ENCODE measurements at places on chromosomes 4 and X.

DNA sequence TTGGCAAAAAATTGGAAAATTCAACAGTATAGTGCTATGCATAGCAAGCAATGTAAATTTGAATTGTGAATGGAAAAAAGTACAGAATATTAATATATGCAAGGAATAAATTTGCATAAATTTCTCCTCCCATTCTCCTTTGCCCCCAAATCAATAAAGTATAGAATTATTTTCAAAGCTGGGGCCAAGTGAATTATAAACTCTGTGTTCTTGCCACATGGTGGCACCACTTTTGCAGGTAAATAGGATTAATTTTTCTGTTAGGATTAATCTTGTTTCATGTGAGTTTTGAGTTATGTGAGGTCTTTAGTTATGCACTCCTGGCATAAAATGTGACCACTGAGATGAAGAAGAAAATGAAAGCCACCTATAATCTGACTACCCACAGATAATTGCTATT, 19.9 kb downstream of the COPS4 start:
- DNase-seq = no peak

DNA sequence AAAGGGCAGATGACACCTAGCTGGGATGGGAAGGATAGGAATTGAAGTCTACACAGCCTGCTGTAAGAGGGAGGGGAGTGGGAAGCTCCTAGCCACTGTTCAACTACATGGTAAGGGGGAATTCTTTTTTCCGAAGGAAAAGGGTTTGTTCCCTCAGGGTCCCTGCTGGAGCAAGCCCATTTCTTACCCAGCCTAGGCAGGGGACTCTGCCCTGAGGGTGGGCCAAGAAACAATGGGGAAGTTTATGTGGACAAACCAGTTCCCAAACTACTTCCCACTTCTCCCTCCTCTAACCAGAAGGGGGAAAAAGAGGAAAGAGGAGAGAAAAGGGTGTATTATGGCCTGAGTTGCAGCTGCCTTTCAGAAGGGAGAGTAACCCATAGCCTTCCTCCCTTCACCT, 13.5 kb upstream of the VSIG4 start:
- DNase-seq = no peak

DNA sequence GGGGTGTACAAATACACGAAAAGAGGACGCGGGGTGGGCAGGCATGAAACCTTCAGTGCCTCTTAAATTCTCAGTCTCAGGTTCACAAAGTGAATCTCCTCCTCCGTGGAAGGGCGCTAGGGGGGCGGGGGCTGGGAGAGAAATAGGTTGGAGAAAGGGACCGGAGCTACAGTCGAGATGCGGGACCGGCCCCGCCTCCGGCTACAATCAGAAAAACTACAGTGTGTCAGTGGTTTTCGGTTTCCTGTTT, 3.4 kb downstream of the MAML3 start:
- DNase-seq = no peak

DNA sequence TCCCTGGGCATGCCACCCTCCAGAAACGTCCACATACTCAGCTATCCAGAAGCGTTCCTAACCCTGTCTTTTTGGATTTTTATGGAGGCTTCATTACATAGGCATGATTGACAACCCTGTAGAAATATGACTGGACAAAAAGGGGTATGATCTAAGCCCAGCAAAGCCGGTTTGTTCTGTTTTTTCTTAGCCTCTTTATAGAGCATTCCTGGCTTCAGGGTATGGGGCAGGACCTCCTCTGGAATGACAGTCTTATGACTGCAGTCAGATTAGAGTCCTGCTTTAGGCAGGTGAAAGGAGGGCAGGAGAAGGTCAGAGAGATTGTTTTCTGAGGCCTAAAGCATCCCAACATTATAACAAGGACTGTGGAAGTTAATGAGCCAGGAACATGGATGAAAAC, 137.4 kb downstream of the DCLK2 start:
- DNase-seq = no peak

DNA sequence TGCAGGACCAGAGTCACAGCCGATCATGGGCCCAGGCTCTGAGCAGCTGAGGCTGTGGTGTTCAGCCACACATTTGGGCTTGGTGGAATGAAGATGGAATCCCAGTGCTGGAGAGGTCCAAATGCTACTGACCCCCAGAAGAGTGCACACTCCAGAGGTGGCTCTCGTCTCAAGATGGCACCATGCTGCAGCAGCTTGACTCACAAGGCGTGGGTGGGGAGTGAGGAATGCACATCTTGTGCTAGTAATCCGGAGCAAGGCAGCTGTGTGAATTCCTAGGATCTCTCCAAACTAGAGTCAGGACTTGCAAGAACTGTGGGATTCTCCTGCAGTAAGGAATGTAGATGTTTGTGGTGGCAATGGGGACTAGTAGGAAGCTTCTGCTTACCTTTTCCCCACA, 28.7 kb downstream of the RAB28 start:
- no peak for DNase-seq

DNA sequence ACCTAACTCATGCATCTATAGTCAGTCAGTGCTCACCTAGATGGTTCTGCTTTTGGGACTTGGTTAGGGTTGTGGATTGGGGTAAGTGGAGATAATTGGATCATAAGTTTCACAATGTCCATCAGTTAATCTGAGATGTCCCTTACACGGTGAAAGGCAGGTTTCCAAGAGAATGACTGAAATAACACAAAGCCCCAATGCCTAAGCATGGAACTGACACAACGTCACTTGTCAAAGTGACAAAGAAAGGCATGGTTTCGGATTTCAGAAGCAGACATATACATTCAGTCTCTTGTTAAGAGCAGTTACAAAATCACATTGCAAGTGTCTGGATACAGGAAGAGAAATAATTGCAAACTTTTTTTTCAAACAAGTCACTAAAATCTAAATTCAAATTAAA, 1456.9 kb downstream of the TECRL start:
- no peak for DNase-seq

DNA sequence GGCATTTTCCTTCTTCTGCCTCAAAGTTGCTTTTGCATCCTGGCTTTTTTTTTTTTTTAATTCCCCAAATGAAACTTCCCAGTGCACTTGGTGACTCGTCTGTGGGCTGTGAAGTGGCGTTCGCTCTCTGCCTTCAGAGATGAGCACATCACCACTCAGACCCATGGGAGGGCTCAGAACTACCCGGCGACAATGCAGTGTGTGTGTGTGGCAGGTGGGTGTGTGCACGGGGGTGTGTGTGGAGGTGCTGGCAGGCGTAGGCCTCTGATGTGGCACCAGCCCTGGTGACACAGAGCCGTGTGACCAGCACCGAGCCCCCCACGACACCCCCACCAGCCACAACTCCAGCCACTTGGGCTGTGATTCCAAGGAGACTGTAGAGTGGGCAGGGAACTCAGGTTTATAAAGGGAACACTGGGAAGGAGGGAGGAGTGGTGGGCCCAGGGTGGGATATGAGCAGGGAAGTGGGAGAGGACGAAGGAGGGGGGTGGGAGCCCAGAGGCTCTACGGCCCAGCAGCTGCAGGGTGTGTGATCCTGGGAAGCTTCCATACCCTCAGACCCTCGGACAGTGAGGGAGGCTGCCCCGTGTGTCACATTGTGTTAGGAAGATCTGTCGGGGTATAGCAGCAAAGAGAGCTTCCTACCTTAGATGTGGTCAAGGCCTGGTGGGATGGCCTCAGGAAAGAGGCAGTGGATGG, 6.0 kb upstream of the WFS1 start:
- DNase-seq = no peak

GRCh38 chr4:8083086-8083825, 75.4 kb downstream of the ABLIM2 start:
- no peak for DNase-seq

DNA sequence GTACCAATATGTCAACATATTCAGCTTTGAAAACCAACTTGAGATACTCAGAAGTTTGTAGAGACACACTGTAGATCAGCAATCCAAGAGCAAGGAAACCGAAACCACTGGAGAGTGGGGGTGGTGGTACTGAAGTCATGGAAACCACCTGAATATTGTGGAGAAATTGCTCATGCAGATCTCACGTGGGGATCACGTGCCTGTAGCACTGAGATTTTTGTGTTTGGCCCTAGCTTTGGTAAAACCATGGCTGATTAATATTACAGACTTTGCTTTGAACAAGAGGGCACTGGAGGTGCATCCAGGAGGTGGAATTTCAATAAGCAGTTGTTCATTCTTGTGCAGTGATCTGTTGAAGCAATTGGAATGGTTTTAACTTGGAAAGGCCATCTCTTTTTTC, 47.2 kb downstream of the GBA3 start:
- no peak for DNase-seq

DNA sequence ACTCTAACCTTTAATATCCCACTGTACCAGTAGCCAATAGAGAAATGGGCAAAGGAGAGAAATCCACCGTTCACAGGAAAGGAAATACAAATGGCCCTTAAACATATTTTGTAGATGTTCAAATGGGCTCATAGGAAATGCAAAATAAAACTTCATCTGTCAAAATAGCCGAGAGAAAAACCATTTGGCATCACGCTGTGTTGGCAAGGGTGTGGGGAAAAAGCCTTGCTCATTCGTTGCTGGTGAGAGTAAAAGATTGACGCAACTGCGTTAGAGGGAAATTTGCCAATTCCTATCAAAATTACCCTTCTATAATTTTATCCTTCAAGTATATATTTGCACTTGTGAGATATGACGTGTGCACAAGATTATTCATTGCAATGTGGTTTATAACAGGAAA, 131.9 kb downstream of the EIF4E start:
- DNase-seq = no peak

- no peak for DNase-seq
These were observed 196.4 kb downstream of the FBXO8 start for GRCh38 chr4:174086829-174087799.

DNA sequence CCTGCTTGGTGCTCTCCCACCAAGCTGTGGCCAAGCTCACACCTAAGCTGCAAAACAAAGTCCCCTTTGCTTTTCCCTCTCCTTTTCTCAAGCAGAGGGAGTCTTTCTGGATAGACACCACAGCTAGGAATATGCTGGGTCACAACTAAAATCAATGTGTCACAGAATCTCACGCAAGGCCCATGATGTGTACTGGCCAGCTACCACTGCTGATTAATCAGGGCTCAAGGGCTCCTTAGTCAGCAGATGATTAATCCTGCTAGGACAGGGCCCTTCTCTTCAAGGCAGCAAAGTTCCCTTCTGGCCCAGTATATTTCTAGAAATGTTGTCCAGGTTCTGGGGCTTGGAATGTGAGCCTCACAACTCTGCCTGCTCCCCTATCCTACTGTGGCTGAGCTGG, 32.0 kb upstream of the TENT5D start:
- DNase-seq = no peak

DNA sequence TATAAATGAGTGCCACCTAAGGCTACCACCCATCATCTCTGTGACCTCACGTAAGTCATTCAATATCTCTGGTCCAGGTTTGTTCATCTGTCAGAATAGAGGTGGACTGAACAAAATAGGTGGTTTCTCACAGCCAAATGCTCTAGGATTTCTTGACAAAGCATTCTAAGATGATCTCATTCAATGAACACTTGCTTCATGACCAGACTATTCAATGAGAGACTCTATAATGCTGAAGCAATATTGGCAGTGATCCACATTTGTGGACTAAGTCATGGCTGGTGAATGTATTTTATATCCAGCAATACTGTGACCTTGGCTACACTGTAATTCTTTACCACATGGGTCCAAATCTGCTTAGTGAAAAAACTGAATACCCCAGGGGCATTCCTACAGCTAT, 37.9 kb downstream of the LDB2 start:
- DNase-seq = peak; percentile 96

DNA sequence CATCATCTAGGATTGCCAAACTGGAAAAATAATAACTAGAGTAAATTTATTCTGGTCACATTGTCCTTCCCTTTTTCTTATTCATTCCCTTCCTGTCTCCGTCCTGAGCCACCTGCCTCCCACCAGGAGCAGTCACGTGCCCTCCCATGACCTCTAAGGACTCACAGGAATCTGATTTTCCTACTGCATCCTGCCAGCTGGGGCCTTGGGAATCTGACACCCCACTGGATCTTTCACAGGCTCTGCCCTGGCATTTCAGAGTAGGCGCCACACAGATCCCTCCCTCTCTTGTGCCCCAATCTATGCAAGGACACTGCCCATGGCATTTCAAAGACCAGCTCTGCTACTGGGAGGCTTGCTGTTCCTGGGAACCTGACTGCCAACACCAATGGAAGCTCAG, 520.5 kb downstream of the PPARGC1A start:
- no peak for DNase-seq

DNA sequence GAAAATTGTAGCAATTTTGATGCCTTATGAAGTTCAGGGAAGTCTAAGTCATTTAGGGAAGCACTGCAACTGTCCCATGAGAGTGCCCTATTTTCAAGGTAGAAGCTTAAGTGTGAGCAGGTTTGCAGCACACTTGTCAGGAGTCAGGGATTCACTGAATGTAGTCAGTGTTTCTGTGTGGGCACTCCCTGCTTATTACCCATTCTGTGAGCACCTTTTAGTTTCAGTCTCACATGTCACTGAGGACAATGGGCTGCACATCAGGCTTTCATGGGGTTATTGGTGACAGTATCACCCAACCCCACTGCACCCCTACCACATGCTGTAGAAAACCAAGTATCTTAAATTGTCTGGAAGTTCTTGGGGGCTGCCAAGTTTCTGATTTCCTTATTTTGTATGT, 2.9 kb upstream of the CCNG2 start:
- DNase-seq = no peak

DNA sequence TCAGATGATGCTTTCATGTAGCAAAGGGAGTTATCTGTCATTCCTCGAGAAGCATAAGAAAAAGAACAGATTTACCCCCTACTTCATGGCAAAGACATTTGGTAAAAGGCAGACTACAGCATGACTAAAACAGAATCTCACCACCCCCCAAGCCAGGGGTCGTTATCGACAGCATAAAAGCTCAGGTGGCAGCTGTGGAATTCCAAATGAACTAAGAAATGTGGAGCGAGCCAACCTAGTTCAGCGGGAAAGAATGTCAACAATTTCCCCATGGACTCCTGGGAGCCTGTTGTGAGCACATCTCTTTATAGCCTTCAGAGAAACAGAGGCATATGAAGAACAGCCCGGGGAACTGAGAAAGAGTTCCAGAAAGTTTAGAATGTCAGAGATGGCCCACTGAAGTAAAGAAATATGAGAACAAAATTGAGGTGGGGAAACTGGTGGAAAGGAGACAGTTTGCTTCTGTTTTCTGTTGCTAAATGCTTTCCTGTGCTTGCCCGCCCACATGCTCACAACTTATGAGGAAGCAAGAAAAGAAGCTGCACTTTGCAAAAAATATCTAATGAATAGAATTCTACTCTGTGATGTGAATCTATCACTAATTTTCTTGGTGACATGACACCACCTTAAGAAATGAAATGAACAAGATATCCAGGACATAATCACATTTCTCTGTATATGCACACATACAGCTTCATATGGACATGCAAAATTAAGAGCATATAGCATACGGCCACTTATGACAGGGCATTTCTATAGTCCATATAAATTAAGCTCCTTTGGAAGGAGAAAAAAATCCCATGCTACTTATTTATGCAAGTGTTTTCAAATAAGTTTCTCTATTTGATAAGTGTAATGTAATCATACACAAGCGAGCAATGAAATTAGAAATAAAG, 135.3 kb upstream of the MID1 start:
- DNase-seq = peak; percentile 72
